ENCODE measurements at places on chromosomes 1 and 21.

GRCh38 chr1:25911162-25911561 is 4.9 kb upstream of the STMN1 start:
- no peak for DNase-seq

- DNase-seq = no peak
Measured at GRCh38 chr1:85201340-85202091, 700 bp upstream of the SYDE2 start.

DNA sequence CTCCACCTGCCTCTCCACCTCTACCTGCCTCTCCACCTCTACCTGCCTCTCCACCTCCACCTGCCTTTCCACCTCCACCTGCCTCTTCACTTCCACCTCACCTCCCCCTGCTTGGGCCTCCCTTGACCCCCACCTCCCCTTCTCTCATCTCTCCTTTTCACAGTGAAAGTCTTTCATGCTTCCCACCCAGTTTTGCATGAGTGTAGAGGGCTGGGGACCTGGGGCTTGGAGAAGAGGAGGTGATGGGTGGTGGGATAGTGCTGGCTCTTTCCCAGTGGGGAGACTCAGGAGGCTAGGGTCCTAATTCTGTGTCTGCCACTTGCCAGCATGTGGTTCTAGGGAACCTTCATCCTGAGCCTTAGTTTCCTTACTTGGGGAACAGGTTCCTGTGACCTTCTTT is 316.2 kb upstream of the C1orf174 start:
- DNase-seq = no peak

GRCh38 chr1:156393095-156393494 is 24.1 kb downstream of the RHBG start:
- DNase-seq = no peak

DNA sequence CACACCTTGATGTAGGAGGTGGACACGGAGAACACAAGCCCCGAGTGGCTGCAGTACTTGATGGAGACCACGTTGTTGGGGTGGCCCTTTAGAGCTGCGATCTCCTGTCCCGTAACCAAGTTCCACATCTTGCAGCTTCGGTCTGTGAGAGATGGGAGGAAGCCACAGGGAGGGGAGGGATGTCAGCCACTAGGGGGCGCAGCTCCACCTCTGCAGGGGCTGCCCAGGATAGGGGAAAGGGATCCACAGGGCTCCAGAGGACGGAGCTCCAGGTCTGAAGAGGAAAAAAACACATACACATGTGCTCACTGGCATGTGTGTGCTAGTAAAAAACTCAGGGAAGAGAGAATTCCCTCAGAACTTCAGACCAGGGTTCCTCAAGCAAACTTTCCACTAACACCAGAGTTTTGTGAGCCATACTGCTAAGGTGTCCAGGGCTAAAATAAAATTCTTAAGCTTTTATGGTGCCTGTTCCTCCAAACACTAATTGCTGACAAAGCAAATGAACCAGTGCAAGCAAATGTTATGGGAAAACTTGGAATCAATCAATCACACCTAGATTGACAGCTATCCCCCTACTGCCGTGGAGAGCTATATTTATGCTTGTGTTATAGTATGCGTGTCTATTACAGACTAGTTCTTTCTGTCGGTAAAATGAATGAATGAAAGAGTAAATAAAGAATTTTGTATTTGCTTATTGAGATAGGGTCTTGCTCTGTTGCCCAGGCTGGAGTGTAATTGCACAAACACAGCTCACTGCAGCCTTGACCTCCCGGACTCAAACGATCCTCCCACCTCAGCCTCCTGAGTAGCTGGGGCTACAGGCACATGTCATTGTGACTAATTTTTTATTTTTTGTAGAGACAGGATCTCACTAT is 43.7 kb downstream of the KIF21B start:
- no peak for DNase-seq

DNA sequence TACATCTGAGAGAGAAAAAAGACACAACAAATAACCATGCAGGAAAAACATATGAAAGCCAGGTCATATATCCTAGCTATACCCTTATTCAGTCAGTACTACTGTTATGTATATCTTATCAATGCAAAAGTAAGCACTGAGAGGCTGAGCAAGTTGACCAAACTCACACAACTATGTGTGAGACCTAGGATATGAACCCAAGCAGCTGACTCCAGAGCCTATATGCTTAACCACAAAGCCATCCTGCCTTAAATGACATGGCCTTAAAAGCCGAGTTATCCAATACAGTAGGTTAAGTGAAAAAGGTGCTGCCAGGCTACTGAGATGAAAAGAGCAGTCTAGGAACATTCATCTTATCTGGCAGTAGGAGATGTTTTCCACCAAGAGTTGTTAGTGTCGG is 151.6 kb downstream of the RERE start:
- DNase-seq = no peak

DNA sequence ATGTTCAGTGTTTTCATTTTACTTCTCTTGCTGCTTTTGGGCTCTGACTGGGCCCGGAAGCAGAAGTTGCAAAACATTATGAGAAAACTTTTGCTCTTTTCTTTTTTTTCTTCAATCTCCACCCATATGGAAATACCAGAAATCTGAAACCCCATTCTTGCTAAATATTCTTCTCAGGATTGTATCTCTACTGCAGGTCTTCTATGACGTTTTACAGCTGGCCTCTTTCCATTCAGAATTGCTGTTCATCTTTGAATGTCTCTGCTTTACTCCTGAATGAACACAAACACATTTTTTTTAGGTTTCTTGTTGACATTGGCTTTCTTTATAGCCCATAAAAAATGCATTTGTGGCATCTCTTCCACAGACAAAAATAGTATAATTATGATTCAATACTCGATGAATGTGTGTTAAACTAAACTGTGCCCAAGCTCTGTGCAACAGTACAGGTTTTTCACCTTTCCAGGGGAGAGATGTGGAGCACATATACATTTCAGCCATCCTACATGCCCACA is 18.8 kb downstream of the PTPRC start:
- peak; percentile 86 for DNase-seq

DNA sequence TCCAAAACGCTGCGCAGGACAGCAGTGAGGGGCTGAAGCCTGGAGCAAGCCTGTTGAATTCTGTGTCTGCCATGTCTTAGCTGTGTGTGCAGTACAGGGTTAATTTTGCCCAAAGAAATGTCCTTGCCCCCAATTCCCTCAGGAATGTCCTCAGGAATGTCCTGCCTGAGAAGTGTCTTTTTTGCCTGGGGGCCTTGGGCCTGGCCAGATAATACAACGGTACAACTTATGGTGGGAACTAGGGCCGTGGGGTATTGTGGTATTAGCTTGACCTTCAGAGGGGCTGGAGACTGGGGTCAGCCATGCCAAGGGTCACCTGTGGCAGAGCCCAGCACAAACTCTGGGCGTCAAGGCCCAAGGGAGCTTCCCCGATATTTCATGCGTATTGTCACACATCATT is 107.7 kb downstream of the AJAP1 start:
- no peak for DNase-seq

DNA sequence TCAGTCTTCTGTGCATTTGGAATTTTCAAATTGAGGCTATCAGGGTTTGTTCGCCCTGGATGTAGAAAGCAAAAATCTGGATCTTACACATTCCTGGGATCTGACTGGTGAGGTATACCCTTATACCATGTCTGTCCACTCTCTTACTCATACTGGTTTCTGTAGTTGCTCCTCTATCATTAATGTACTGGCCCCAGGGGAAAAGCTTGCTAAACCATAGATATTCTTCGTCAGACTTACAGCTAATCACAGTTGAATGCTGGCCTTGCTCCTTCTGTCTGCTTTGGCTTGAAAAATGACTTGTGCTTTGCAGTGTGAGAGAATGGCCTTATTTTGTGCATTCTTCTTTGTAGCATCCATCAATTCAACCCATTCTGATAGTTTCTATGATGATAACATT is 30.5 kb downstream of the TBCE start:
- peak; percentile 89 for DNase-seq
